Fibroblast of villous mesenchyme (primary cell): ENCODE measurements at places on chromosomes 2 and 18. TPM values are rescaled to one million over a fixed set of nuclear protein-coding genes. Genes with fewer than 3 reads are reported as not detected.

SLC9A4 gene
- under 0.01 TPM in 1 of 2 replicates, not detected in the other for total RNA-seq

DNA sequence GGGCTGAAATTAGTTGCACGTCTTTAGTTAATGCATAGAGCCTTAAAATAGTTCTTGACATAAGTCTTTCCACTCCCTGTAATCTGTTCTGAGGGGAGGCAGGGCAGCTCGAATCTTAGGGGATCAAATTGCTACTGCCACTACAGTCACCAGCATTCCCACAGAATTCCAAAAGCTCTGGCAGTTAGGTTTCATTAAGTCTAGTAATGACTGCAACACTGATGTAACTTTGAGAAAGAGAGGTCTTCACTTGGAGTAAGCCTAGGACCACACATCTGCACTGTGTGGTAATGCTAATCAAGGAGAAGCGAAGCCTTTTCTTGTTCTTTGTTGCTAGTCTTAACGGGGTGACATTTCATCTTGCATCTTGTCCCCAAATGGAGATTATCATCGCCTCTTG is 19.3 kb upstream of the NCK2 start:
- no peak for DNase-seq

DNA sequence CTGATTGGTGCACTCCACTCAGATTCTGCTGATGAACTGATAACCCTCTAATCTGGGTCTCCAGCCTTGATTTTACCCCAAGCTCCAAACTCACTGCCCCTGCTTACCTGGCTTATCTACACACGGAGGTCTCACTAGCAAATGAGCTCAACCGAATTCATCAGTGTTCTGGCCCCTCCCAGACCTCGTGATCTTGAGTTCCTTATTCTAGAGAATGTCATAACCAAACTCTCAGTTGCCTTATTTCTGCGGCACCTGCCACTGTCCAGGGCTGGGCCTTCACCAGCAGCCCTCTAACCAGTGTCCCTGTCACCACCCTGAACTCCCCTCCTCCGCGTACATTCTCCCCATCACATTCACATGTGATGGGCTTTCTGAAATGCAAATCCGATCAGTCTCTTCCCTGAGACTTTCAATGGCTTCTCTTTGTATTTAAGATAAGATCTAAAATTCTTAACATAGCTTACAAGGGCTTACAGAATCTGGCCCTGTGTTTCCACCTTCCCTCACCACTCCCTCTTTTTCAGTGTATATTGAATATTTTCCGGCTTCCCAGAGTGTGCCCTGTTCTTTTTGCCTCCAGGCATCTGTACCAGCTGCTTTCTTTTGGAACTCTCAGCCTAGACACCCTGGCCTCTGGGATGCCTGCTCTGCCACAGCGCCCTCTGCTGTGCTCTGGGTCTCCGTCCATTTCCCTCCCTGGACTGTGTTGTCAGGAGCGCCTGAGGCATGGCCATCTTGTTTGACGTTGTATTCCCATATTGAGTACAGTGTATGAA is 31.1 kb downstream of the NAB1 start:
- peak; percentile 34 for DNase-seq

GRCh38 chr2:143435131-143435530 is 305.9 kb downstream of the ARHGAP15 start:
- DNase-seq, result no peak

- DNase-seq, result no peak
Observed at GRCh38 chr18:12234451-12235190, 19.5 kb upstream of the CIDEA start.

- no peak for DNase-seq
Observed at GRCh38 chr2:241844831-241845578, 13.7 kb downstream of the PDCD1 start.

- DNase-seq, result no peak
Observed at GRCh38 chr2:80377071-80377470, 72.5 kb upstream of the LRRTM1 start.

DNA sequence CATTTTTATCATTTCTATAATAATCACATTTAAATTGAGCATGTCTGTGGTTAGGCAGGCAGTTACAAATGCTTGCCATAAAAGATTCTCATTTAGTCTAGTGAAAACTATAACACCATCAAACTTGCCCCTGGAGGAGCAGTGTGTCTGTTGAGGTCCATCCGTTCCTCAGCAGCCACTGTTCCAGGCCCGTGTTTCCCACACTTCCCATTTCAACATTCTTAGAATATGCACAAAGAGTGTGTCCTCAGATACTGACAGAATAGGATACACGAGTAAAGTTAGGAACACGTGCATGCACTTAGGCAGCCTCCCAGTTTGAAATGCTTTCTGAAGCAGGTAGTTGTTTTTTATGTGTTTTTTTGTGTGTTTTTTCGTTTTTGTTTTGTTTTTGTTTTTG is 39.9 kb downstream of the NCK2 start:
- no peak for DNase-seq

DNA sequence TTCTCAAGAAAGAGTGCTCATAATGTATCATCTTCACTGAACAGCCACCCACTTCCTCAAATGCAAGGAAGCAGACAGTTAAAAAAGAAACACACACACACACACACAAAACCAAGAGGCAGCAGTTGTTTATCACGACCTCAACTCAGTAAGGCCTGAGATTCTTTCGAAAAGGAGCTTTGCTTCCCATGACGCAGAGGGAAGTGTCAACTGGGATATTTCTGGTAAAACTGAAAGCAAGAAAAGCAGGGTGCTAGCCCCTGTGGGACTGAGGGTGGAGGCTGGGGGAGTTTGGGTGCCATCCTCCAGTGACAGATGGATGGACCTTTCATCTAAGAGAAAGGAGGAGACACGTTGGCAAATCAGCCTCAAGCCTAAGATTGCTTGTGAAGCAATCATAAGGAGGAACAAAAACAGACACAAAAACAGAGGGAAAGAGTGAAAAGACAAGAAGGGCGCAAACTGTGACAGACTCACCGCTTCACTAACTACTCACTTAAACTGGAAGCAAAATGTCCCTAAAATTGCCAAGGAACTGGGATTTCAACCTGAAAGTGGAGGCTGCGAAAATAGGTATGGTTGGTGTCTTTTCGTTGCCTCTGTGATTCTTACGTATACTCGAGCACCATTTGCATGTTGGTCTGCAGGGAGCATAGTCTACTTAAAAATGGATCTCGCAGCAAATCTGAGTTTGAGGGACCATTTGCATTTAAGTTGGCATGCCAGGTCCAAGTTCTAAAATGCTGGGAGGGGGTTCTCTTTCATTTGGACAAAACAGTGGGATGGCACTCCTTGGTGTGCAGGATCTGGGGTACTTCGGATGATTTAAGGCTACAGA is at the start of gene ARHGAP25:
TSS of gene ARHGAP25 (plus strand) at position 124 of the 838 bp plus-strand sequence. CDS start at position 513, 389 bp downstream.
- peak; percentile 44 for DNase-seq

GCC2 gene
- total RNA-seq, result 21.3 and 30.7 TPM in 2 replicates

PLGLB1 gene
- total RNA-seq, result 0.32 and 3.0 TPM in 2 replicates

VWC2L gene
- under 0.01 TPM in 1 of 2 replicates, not detected in the other for total RNA-seq
